ENCODE measurements at places on chromosomes 4 and X.
A peak's percentile ranks its signal among the peaks of the same experiment; 100 is the strongest.

GRCh38 chr4:147717878-147718277 lies 14.0 kb upstream of the ARHGAP10 start:
- no peak for DNase-seq

DNA sequence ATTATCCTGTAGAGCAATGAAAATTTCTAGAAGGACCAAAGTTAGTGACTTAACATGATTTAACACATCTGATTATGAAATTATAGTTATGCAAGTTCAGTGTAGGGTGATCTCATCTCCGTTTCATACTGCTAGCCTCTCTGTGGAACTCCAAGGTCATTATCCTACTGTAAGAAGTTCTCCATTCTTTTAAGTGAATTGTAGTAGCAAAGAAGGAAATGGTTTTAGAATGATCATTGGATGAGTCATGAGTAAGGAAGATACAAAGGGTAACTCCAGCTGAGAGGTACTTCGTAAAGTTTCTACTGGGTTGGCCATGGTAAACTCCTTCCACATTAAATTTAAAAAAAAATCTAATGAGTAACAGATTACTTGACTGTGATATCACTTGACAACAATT lies 215.0 kb upstream of the GIMD1 start:
- peak; percentile 99 for DNase-seq

DNA sequence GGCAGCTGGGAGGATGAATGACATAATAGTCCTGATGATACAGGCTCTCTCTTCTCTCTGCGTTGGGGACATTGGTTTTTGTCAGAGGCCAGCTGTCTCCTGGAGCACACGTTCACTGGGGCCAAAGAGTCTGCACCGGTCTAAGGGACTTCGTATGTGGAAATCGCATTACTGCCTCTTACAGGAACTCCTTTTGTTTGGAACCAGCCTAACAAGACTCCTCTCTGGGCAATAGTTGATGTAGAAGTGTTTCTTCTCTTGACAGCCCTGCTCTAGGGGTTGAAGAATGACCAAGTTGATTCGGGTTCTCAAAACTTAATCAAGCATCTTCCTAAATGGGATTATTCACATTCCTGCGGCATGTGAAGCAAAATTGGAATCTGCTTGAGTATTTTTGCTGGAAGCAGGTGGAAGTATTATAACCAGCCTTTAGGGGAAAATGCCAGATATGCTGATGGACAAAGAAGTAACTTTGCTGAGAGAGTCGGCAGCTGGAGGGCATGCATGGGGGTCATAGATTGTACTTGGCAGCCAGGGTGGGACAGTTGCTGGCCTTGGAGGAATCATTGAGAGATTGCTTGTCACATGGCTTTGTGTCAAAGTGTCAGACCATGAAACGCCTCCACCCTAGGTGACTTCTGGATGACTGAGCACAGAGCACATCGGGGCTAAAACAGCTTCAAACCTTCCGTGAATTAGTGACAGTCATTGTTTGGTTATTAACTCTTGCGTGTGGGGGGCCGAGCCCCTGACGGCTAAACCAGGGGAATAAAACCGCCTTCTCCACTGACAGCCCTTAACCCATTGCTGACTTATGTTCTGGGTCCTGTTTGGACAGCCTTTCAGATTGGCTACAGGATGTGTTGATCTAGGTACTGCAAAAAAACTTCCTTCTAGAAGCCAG lies 34.4 kb upstream of the SLC34A2 start:
- DNase-seq = no peak

- no peak for DNase-seq
Observed at GRCh38 chr4:53931461-53931961, 132.9 kb downstream of the CHIC2 start.

DNA sequence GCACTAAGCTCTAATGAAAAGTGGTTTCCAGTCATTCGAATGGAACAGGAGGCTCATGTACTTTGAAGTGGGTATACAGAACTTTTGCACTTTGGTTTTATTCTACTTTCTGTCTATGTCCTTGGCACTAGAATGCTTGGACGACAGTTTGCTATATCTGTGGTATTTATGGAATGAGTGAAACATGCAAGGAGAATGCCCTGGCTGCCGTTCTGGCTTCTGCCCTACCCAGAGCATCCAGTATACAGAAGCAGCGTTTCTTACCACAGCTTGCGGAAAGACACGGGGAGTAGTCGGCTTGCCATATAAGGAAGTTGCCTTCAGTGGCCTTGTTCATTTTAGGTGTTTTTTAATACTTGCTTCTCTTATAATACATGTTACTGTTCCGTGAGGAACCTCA lies 98.0 kb downstream of the TBL1X start:
- peak; percentile 72 for DNase-seq

DNA sequence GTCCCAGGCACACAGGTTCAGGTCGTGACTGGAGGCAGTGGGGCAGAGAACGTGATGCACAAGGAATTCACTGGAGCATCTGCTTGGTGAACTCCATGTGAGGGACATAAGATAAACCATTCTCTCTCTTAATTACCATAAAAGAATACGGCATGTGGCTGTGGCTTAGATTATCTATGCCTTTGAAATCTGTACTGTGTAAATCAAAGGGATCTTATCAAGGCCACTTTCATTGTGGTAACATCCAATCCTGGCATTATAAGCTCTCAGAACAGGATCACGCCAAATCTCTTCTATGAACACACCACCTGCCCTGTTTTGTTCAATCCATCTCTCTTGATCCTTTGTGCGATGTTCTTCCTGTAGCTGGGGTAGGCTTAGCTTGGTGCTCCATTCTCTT lies 192.3 kb downstream of the SPATA18 start:
- no peak for DNase-seq

- no peak for DNase-seq
Observed at GRCh38 chrX:10233696-10234095, 76.9 kb downstream of the CLCN4 start.

GRCh38 chr4:7315286-7315685 lies 119.4 kb downstream of the PSAPL1 start:
- no peak for DNase-seq

- no peak for DNase-seq
Observed at GRCh38 chr4:94491322-94491721, 39.6 kb downstream of the PDLIM5 start.

DNA sequence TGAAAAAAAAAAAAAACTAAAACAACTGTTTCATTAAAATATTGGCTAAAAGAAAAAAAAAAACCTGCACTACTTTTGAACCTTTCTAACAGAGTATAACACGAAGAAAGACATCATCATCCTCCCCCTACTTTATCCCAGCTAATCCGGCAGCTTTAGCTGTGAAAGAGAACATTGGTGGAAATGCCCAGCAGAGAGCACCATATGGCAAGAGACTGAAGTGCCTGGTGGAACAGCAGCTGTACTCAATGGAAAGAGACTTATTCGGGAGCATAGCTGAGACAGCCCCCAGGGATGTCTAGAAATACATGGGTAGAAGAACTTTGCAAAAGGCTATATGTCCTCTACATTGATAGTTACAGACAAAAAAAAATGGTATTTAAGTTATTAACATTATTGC lies 30.3 kb downstream of the STPG2 start:
- DNase-seq = peak; percentile 5

DNA sequence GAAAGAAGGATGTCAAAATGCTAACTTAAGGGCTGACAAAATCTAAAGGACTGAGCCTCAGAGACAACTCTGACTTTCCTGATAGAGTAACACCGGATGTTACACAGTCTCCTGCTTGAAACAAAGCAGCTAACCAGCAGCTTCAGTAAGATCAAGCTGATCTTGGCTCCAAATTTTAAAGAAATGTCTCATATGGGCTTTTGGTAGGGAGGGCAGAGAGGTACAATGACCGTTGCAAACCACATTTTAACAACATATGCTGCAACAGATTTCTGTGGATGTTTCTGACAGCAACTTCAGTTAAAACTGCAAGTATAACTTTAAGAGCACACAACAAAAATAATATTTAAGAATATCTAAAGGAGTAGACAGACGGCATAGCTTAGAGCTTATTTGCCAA lies 9.1 kb downstream of the RPGR start:
- no peak for DNase-seq

- peak; percentile 37 for DNase-seq
Observed at GRCh38 chrX:47706575-47706974, 47.6 kb upstream of the UXT start.

DNA sequence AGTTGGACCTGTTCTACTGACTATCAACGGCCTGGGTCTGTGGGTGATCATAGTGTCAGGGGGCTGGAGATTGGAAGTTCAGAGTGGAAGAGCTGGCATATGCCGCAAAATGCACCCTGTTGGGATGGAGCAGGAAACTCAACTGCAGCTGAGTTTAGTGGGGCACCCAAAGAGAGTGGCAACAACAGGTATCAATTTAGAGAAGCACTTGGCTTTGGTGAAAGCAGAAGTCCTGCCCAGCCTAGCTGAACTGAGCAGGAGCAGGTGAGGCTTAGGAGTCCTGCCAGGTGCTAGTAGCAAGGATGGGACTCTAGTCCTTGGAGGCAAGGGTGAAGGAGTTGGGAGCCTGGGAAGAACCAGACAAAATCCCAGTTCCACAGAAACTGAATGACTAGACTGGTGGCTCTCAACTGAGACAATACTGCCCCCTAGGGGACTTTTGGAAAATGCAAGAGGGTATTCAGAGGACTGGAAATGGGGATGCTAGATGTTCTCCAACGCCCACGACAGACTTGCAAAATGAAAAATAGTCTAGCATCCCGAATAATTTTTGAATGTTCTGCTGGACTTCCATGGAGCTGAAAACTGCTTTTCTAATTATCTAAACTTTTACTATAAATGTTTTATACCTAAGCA lies 49.4 kb downstream of the RTL9 start:
- DNase-seq = no peak

- DNase-seq = peak; percentile 25
Observed at GRCh38 chr4:151862766-151863165, 102.0 kb upstream of the GATB start.

- no peak for DNase-seq
Observed at GRCh38 chr4:57220172-57220571, 110.0 kb upstream of the IGFBP7 start.

DNA sequence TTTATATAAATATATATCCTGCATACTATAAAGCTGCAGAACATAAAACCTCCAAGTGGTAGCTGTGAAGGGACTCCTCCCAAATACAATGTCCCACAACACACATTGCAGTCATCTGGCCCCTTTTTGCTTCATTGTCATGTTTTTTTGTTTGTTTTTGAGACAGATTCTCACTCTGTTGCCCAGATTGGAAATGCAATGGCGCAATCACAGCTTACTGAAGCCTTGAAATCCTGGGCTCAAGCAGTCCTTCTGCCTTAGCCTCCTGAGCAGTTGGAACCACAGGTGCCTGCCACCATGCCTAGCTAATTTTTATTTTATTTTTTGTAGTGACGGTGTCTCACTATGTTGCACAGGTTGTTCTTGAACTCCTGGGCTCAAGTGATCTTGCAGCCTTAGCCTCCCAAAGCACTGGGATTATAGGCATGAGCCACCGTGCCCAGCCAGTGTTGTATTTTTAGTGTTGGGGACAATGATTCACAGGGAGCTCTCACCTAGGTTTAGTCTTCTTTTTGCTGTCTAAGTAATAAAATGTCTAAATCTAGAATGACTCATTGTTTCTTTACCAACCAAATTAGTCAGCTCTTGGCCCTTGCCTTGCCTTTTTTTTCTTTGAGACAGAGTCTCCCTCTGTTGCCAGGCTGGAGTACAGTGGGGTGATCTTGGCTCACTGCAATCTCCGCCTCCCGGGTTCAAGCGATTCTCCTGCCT lies 24.0 kb upstream of the XIAP start:
- no peak for DNase-seq

- no peak for DNase-seq
Observed at GRCh38 chr4:24517676-24518075, 66.7 kb downstream of the DHX15 start.

- DNase-seq = no peak
Observed at GRCh38 chr4:103499094-103499493, 220.7 kb downstream of the TACR3 start.

- no peak for DNase-seq
Observed at GRCh38 chr4:151218343-151218742, 58.6 kb upstream of the PRSS48 start.

GRCh38 chr4:98976716-98977115 lies 18.8 kb upstream of the METAP1 start:
- DNase-seq = no peak

DNA sequence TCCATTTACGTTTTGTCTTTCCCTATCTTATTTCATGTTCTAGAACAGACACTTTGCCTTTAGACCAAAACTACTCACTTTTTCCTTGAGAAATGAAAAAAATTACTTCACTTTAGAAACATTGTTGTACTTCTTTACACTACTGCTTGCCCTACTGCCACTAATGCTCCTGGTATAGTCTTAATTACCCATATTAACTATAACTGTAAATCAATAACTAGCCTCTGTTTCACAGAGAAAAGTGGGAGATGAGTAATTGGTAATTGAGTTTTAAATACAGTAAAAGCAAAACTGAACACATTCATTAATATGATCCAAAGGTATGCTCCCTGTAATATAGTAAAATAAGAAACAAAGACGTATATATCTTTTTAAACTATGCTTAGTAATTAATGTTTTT lies 111.1 kb upstream of the JADE1 start:
- DNase-seq = no peak

GRCh38 chrX:37646254-37646653 lies 39.3 kb upstream of the XK start:
- no peak for DNase-seq

DNA sequence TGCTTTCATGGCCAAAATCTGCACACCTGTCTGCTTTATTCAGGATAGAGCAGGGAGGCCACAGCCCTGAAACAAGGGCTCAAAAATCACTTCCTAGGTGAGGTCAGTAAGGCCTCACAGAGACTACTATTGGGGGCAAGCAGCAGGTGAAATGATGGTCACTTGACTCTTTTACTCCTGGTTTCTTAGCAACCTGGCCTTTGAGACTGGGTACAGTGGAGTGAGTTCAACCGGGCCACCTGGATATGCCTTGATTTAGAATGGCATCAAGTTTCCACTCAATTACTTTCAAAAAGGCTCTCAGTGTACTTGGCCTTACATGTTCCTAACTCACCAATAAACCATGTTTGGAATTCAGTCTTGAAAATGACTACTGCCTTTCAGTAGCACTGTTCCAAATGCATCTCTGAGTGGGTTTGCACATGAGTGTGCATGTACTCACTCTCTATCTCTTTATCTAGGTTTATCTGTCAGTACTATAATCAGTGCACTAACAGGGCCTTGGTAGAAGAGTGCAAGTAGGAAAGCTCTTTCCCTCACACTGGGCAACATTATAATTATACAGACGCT lies 388.2 kb downstream of the OPHN1 start:
- DNase-seq = no peak

GRCh38 chr4:87662871-87663270 lies 12.8 kb downstream of the DMP1 start:
- DNase-seq = no peak

GRCh38 chrX:46737462-46737861 lies 21.5 kb downstream of the SLC9A7 start:
- DNase-seq = peak; percentile 55

DNA sequence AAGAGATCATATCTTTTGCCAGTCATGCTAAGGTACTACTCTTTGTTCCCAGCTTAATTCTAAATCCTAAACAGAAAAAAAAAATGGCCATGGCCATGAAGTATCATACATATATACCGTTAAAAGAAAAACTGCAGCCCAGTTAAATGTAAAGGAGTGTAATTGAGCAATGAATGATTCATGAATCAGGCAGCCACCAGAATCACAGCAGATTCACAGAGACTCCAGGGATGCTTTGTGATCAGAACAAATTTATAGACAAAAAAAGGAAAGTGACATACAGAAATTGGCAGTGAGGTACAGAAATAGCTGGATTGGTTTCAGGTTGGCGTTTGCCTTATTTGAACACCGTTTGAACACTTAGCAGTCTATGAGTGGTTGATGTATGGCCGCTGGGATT lies 42.1 kb upstream of the PDGFC start:
- no peak for DNase-seq

- DNase-seq = no peak
Observed at GRCh38 chr4:152443859-152444258, 92.0 kb downstream of the FBXW7 start.

- no peak for DNase-seq
Observed at GRCh38 chr4:24813732-24814131, 18.4 kb downstream of the SOD3 start.

Data from AG09309 (cell line).